ENCODE measurements at places on chromosomes 16 and 17. TPM values are rescaled to one million over a fixed set of nuclear protein-coding genes. Genes with fewer than 3 reads are reported as not detected.

KRT40 gene
- 0.09 TPM for total RNA-seq

KRTAP3-2 gene
- total RNA-seq = not detected

SOX8 gene
- 1.3 TPM for total RNA-seq

UBTF gene
- total RNA-seq = 91.6 TPM

TEX14 gene
- total RNA-seq = 0.33 TPM

AGRP gene
- 0.09 TPM for total RNA-seq

RPGRIP1L gene
- total RNA-seq = 4.6 TPM

- peak; percentile 40 for DNase-seq
Measured at GRCh38 chr16:82456683-82457082, 170.1 kb upstream of the CDH13 start.

GRCh38 chr17:62093188-62094155, 28.4 kb upstream of the MED13 start:
- DNase-seq = no peak

- DNase-seq = no peak
Measured at GRCh38 chr17:77873500-77874302, 84.8 kb upstream of the TNRC6C start.

DNA sequence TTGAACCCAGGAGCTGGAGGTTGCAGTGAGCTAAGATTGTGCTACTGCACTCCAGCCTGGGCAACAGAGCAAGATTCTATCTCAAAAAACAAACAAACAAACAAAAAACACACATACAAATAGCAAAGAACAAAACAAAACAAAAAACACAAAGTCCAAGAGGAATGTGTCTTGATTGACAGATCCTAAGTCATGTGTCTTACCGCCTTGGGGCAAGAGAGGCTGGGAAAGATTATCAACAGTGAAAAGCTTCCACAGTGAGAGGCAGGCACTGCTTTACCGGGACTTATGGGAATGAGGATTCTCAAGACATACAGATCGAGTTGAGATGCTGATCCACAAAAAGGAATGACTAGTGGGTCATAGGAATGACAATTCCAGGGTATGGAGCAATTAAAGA, 62.7 kb upstream of the GAS7 start:
- no peak for DNase-seq

- no peak for DNase-seq
Measured at GRCh38 chr17:45284176-45285140, 22.6 kb upstream of the SPATA32 start.

- DNase-seq = no peak
Measured at GRCh38 chr17:56985371-56986162, 7.6 kb downstream of the SCPEP1 start.

DNA sequence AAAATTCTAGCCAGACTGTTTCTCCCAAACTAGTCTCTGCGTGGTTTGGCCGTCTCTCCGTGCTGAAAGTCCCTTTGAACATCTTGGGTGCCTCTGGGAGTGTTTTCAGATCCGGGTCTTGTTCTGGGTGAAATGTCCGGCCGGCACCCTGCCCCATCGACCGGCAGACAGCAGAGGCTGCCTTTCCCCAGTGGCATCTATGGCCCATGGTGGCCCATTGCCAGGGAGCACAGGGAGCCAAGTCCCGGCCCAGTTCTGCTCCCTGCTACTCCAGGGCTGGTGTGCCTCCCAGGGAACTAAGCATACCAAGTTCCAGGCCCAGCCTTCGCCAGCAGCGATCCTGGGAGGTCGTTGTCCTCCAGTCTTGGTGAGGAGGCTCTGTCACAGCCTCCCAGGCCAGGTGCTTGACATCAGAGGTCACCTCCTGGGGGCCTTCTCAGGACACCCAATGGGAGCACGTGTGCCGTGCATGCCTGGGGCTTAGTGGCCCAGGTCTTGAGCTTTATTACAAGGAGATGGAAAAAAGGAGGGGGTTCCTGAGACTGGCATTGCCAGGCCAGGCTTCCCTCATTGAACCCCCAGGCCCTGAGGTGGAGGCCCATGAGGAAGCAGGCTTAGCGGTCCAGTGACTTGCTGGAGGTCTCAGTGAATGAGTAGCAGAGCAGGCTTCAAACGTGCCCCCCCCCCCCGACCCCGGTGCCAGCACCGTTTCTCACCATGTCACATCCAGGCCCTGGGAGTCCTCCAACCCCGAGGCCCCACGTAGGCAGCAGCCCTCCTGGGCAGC, 54.0 kb downstream of the PGS1 start:
- DNase-seq = no peak

DNA sequence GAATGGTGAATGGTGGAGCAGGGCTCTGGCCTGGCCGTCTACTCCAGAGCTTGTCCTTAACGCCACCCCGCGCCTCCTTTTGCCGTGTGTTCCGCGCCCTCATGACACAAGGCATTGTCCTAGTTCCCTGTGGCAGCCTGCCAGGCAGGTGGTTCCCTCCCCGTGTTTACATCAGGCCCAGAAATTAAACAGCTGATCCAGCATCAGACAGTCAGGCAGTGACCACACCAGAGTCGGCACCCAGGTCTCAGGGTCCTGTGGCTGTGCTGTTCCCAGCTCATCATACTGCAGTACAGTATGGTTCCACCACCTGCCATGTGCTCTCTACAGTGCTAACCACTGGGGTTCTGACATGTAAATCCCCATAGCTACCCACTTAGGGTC, 119.7 kb downstream of the RAB11FIP4 start:
- DNase-seq = no peak

DNA sequence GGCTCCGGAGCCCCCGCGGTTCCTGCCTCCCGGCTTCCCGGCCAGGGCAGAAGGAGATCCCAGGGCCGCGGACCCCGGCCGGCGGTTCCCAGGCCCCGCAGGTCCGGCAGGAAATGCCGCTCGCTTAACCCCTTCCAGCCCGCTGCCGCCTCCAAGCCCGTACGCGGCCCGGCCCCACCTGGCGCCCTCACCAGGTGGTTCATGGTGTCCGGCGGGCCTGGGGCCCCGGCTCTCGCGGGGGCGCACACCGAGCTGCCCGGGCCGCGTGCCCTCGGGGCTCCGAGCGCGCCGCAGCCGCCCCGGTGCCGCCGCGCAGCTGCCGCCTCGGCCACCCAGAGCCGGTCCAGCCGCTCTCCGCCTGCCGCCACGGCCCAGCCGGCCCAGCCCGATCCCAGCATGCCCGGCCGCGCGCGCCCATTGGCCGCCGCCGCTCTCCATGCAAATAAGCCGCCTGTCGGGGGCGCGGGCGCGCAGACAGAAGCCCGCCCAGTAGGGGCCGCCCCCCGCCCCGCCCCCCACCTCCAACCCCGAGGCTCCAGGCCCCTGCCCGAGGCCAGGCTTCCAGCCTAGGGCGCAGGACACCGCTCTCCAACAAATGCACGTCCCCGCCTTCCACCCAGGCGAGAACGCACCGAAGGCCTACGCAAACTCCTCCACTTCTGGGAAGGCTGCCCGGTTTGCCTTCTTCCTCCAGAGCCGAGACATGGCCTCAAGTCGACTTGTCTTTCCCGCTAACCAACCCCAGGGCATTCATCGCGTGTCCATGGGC, at the start of gene BCAR1:
Gene BCAR1, minus strand, starts transcription at position 345 of the 769 bp plus-strand sequence. Its CDS starts 142 bp downstream, at position 203.
- DNase-seq = peak; percentile 41

GRCh38 chr16:73326770-73327470, 279.0 kb upstream of the ZFHX3 start:
- DNase-seq = no peak

Data from thymus (tissue), 14 donors.